ENCODE measurements at places on chromosomes 7 and 10.

DNA sequence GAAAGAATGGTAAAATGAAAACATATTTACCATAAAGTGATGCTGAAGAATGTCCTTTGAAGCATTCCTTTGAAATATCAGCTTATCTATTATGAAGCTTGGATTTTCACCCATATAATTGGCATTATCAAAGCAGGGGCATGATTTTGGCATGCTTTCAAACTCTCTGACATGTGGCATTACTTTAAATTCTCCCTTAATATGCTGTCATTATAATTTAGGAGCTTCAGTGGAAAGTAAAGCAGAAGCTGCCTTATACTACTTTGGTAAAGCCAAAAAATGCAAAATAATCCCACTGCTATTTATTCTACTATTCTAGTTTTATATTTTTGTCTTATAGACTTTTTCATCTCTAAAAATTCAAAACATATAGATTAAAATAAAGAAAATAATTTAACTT is 28.0 kb upstream of the HIBADH start:
- no peak for DNase-seq

DNA sequence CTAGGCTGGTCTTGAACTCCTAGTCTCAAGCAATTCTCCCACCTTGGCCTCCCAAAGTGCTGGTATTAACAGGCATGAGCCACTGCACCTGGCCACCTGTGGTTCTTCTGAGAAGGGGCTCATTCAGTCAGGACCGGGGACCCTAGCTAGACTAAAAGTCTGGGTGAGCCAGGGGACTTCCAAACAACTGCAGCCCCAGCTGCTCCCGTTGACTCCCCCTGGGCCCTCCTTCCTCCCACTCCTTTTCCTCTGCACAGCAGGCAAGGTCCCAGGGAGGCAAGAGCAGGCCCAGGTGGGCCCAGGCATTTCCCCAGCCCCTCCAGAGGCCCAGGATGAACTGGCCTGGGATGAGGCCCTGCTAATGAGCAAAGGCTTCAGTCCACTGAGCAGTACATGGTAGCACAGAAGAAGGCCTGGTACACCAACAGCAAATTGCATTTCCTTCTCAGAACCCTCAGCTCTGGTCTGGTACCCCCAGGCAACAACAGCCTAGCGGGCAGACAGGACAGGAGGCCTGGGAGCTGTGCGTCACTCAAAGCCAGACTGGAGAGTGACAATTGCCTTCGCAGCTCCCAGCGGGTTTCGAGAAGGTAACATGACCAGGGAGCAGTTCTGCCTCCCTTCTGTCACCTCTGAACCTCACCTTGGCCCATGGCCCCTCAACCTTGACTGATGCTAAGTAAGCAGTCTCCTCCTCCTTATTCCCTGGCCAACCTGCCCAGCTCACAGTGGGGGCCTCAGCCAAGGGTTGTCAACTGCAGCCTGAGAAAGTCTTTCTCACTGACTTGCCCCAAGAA is 30.7 kb upstream of the HSPA12A start:
- no peak for DNase-seq

GRCh38 chr7:158246272-158246959 is 341.2 kb downstream of the PTPRN2 start:
- no peak for DNase-seq

DNA sequence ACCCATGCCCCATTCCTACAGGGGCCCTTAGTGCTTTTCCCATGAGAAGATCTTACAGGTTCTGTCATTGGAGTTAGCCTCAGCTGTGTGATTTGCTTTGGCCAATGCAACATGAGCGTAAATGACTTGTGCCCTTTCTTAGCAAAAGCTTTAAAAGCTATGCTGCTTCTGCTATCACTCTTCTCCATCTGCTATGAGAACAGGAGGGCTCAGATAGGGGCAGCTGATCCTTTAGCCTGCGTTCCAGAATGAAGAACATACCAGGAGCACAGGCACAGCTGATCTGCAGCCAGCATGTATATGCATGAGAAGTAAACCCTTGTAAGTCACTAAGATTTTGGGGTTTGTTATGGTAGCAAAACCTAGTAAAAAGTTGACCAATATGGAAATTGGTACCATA is 218.2 kb downstream of the SH2D4B start:
- DNase-seq, result no peak

DNA sequence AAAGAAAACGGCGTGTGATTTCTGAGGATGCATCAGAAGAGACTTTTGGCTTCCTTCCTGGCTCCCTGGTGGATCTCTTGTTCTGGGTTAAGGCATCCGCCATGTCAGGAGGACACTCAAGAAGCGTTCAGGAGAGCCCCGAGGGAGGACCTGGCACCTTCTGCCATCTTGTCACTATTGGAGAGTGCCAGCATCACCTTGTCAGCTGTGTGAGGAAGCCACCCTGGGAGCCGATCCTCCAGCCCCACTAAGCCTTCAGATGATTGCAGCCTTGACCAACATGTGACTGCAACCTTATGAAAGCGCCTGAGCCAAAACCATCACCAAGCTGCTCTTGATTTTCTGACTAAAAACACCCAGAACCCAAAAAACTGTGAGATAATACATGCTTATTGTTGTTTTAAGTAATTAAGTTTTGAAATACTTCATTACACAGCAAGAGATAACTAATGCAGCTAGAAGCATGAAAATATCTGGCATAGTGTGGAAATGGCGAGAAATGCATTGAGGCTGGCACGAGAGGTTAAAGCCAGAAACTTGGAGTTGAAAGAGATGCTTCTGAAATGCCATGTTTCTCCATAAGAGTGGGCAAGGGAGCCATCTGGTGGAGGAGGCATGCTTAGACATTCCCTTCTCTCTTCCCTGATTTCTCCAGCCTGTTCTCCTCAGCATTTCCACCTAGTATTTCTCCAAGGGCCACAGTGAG is 5.4 kb upstream of the ZFYVE27 start:
- DNase-seq, result peak; percentile 69

DNA sequence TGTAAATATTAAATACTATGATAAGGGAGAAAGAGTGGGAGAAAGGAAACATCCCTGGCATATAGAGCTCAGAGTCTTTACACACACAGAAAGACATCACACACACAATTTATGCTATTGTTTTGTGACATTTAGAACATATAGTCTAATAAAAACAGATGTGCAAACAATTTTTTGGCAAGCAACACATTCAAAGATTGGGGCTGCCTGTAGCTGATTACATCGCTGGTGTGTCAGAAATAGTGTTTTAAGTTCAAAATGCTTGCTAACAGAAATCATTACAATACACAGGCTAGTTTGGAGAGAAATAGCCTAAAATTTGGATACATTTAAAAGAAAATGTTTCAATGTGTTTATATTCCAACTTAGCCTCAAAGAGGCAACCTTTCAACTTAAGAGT is 256.7 kb upstream of the NPVF start:
- DNase-seq, result no peak

DNA sequence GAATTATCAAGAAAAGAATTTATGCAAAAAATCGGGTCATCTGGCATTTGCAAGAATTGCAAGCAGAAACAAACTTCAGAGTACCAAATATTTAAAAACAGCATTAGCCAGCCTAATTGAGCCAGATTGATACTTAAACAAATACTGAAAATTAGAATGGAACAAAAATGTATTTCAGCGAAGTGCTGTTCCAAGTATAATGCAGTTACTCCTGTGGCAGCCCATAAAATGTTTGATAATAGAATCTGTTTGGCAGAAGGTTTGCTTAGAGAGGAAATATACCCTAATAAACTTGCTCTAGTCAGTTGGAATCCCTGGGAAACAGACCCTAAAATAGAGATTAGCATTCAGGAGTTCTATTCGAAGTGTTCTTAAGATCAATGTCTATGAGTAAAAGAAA is 835.1 kb upstream of the MBL2 start:
- no peak for DNase-seq

DNA sequence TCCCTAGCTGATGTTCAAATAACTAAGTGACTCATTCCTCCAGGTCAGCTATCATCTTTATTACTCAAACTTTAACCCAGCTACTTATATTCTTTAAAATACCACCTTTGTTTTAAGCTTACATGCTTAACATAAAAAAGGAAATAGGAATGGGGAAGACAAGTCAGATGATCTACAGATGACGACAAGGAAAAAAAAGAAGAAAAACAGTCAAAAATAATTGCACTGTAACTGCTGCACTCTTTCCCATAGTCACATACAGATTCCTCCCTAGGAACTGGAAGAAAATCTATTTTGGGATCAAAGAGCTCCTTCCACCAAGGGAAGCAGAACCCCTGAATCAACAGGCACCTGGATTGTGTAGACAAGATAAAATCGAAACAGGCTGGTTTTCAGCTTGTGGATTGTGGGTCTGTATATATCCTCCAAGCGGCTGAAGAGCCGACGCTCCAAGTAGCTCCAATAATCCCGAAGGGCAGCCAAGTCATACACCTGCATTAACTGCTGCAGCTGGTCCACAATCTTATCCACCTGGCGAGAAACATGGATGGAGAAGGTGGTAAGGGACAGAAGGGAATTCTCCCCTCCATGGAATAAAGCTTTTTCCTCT is 2.0 kb downstream of the WDR91 start:
- DNase-seq, result no peak

GRCh38 chr10:87721781-87722180 is 62.1 kb downstream of the PAPSS2 start:
- DNase-seq, result no peak

- peak; percentile 28 for DNase-seq
Measured at GRCh38 chr10:93006435-93007039, 54.1 kb upstream of the CYP26C1 start.

DNA sequence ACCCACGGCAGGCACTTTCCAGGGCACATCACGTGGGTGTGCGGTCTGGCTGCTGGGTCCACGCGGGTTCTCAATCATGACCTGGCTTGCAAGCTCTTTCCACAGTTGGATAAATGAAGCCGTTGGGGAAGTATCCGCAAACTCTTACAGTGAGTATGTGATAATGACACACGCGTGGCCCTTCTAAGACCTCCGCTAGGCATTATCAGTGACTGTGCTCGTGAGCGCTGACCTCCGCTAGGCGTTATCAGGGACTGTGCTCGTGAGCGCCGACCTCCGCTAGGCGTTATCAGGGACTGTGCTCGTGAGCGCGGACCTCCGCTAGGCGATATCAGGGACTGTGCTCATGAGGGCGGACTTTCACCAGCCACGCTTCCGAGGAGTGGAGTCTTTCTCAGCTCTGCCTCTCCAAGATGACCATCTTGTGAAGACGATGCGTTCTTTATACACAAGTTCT is 107.0 kb downstream of the WDR37 start:
- no peak for DNase-seq

- peak; percentile 30 for DNase-seq
Measured at GRCh38 chr7:27176962-27177794, 3.1 kb upstream of the HOXA10 start.

GRCh38 chr7:127706766-127707165 is 54.8 kb downstream of the SND1 start:
- no peak for DNase-seq

DNA sequence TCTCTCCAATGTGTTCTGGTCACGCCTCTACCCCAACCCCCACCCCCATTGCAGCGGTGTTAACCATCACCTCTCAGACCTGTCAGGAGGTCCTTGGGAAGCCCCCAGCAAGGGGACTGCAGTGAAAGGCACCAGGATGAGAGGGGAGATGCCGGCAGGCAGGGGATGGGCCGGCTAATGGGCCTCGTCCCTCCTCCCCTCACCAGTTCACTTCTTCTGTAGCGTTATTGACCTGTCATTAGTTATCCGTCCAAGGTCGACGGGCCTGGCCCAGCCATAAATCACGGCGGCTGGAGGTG is 18.8 kb downstream of the POLL start:
- DNase-seq, result no peak

DNA sequence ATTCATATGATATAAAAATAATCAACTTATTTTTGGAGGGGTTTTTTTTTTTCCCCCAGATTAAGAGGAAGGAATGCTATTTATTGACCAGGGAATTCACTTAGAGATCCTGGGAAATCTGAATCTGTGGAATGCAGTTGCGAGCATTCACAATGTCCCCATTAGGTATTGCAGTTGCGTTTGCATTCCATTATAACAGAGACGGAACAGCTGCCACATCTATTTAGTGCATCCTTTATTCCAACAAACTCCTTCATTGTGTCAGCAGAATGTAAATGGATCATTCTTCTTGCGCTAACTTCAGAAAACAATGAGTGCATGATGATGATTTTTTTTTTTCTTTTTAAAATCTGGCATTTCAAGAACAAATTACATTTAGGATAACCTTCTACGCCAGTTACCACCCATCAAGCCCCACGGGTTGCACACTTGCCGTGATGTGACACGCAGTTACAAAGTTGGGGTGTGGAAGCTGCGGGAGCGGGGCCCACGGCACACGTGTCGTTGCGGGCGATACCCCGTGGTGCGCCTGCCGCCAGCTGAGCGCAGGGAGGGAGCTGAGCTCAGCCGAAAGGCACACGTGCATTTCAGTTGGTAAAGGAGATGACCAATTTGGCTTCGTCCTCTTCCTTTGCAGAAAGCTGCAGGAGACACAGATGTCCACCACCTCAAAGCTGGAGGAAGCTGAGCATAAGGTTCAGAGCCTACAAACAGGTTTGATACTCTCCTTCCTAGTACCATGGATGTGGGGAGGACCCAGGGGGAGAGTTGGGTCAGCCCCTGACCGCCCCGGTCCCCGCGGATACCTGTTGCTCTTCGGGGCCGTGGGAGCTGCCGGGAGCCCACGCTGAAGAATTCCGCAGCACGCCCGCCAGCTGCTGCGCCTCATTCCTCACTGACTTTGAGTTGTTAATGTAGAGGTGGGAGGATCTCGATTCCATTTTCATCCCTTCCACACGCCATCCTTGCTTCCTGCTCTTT is 175.3 kb upstream of the SH2B2 start:
- DNase-seq, result no peak

DNA sequence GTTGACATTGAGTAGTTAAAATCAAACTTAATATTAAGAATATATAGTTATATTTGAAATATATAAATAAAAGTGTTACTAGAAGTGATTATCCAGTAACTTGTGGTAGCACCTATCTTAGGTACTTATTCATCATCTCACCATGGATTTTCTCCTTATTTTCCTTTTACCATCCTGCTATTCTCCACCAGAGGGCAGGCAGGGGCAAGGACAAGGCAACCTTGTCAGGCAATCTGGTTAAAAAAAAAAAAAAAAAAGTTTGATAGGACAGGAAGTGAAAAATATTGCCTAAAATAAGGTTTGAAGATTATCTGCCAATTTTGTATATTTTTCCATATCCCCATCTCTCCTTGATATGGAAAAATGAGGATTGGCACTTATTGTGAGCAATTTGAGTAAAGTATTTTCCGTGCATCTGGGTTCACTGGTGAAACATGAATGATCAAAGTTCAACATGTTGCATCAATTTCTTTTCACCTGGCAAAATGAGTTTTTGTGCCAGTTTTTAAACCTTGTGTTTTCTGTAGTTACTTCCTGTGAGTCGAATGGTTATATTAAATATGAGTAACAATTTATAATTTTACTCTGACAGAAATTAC is 256.7 kb downstream of the AGMO start:
- peak; percentile 58 for DNase-seq

All from NCI-H446 (cell line).